ENCODE measurements at places on chromosomes 13 and 19. TPM values are rescaled to one million over a fixed set of nuclear protein-coding genes. Genes with fewer than 3 reads are reported as not detected.

The SERTAD1 gene
- polyA plus RNA-seq, result 21.1 TPM

The PROZ gene
- polyA plus RNA-seq, result not detected

The CGB8 gene
- 0.47 TPM for polyA plus RNA-seq

The ADGRE2 gene
- not detected for polyA plus RNA-seq

The LRRC4B gene
- 0.03 TPM for polyA plus RNA-seq

The WDR87 gene
- polyA plus RNA-seq, result not detected

The LILRB4 gene
- polyA plus RNA-seq, result not detected

The ZNF418 gene
- polyA plus RNA-seq, result 1.0 TPM

The CEACAM20 gene
- polyA plus RNA-seq, result not detected

The SPINT2 gene
- polyA plus RNA-seq, result 1.2 TPM

The SLITRK5 gene
- polyA plus RNA-seq, result 0.03 TPM

The DIRAS1 gene
- polyA plus RNA-seq, result 14.0 TPM

The LATS2 gene
- 22.4 TPM for polyA plus RNA-seq

The MRPS31 gene
- polyA plus RNA-seq, result 14.8 TPM

The DCT gene
- polyA plus RNA-seq, result not detected

The ACER1 gene
- 0.11 TPM for polyA plus RNA-seq

The LILRB2 gene
- polyA plus RNA-seq, result not detected

The HRC gene
- polyA plus RNA-seq, result not detected

The ZNF491 gene
- polyA plus RNA-seq, result 1.5 TPM

The IGFL2 gene
- polyA plus RNA-seq, result not detected

The TMEM221 gene
- 0.06 TPM for polyA plus RNA-seq

The PNMA8B gene
- 0.11 TPM for polyA plus RNA-seq

The PLPP2 gene
- 4.2 TPM for polyA plus RNA-seq

The ZNF527 gene
- polyA plus RNA-seq, result 1.5 TPM

The NCR1 gene
- not detected for polyA plus RNA-seq

The WDR88 gene
- not detected for polyA plus RNA-seq

The NKPD1 gene
- polyA plus RNA-seq, result 0.09 TPM

The SIGLEC11 gene
- polyA plus RNA-seq, result not detected

The ICAM1 gene
- 18.3 TPM for polyA plus RNA-seq

The CEBPA gene
- 0.04 TPM for polyA plus RNA-seq

The PSG5 gene
- polyA plus RNA-seq, result 84.8 TPM

The RASGRP4 gene
- polyA plus RNA-seq, result not detected

The C19orf73 gene
- 1.2 TPM for polyA plus RNA-seq

The RYR1 gene
- 0.03 TPM for polyA plus RNA-seq

The MAB21L1 gene
- polyA plus RNA-seq, result 0.53 TPM

The CACNA1A gene
- polyA plus RNA-seq, result 13.2 TPM

The FUT2 gene
- not detected for polyA plus RNA-seq

The ZNF813 gene
- 0.82 TPM for polyA plus RNA-seq

The NXNL1 gene
- not detected for polyA plus RNA-seq

The PEG3 gene
- polyA plus RNA-seq, result not detected
